ENCODE measurements at places on chromosomes 7 and 10. TPM values are rescaled to one million over a fixed set of nuclear protein-coding genes. Genes with fewer than 3 reads are reported as not detected.

SAP25 gene
- total RNA-seq: not detected

- DNase-seq: no peak
Measured at GRCh38 chr10:56296618-56297017, 64.4 kb downstream of the ZWINT start.

DNA sequence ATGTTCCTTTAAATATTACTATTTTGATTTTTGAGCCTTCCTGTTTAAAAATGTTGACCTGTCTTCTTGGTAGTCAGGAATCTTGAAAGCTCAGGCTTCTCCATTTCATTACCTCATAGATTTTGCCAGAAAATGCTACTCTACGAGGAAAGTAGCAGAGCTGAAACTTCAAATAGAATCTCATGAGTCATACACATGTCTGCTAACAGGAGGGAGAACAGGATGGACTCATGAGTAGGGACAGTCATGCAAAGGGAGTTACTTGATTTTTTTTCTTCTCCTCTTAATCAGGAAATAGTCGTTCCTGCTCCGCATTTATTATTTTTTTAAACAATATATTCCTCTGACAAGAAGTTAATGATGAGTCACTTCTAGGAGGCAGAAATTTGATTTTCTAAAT is 37.0 kb upstream of the MINDY3 start:
- no peak for DNase-seq

DNA sequence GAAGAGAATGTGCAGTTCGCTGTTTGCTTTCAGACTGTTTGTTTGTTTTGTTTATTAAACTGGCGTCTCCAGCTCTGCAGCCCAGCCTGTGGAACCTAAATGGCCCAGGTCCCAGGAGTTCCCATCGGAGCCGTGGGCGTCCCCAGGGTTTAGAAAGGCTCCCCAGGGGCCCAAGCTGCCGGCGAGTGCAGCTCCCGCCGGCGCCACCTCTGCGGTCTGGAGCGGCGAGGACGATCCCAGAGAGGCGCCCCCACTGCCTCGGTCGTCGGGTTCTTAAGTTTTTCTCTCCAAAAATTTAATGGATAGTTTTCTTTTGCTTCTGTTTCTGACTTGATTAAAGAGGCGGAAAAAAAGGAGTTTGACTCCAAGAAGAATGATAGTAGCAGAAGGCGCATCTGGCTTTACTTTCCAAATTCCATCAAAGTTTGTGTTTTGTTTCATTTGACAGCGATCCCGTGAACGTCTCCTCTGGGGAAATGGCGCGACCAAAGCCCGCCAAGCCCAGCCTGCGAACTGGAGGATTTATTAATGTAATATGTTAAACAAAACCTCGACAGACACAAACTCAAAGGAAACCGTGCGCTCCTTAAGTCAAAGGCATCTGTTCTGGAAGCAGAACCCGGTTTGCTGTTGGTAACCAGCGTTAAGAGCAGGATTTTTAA is 718 bp upstream of the FZD1 start:
- DNase-seq: peak; percentile 38

DNA sequence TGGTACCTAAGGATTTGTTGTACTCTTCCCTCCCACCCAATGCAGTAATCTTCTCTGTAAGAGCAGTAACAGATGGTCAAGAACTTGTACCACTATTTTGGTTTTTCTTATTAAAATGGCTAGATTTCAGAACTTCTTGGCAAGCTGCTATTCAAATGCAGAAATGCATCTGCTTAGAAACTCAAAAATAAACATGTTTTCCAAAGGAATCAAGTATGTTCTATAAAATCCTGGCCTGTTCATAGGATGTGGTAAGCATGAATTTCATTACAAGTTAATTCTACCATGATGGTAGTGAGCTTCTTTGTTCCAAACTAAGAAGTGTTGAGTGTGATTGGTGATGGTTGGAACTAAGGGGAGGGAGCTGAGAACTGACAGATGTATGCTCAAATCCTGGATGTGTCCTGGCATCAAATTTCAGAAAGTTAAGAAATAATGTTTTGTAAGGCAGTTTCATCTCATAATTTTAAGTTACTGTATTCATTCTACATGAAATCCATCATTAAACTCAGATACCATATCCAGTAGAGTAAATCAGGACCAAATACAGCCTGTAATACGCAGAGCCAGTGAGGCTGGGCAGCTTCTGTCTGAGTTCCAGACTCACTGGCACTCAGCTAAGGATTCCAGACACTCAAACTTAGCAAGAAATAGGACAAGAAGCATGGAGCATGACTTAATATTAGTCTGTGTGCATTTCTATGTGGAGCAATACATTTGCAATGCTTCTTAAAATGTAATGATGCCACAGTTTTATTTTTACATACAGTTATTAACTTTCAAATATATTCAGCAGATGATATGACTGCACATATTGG is 119.6 kb downstream of the TES start:
- DNase-seq: no peak

GRCh38 chr10:31819391-31819820 is 109.2 kb downstream of the ARHGAP12 start:
- DNase-seq: no peak

GRCh38 chr7:157402911-157403534 is 66.2 kb downstream of the DNAJB6 start:
- no peak for DNase-seq

GRCh38 chr7:145700488-145700887 is 416.1 kb upstream of the CNTNAP2 start:
- DNase-seq: no peak

DNA sequence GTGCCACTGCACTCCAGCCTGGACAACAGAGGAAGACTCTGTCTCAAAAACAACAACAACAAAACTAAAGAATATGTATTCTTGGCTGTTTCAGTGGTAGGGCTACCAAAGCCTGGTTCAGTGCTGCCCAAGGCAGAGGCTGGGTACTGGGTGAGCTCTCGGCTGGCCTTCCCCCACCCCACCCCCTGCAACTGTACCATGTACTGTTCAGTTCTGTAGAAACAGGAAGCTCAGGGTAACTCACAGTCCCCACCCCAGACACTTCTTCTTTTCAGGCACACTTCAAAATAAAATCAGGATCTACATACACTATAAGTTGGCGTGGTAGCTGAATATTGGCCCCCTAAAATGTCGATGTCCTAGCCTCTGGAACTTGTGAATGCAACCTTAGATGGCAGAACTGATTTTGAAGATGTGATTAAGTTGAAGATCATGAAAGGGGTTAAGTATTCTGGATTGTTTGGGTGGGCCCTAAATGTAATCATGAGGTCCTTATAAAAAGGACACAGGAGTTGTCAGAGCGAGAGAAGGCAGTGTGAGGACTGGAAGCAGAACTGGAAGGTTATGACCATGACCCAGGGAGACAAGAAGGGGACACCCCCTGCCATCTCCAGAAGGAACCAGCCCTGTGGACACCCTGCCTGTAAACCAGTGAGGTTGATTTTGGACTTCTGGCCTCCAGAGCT is 31.2 kb downstream of the TBXAS1 start:
- DNase-seq: peak; percentile 39

DNA sequence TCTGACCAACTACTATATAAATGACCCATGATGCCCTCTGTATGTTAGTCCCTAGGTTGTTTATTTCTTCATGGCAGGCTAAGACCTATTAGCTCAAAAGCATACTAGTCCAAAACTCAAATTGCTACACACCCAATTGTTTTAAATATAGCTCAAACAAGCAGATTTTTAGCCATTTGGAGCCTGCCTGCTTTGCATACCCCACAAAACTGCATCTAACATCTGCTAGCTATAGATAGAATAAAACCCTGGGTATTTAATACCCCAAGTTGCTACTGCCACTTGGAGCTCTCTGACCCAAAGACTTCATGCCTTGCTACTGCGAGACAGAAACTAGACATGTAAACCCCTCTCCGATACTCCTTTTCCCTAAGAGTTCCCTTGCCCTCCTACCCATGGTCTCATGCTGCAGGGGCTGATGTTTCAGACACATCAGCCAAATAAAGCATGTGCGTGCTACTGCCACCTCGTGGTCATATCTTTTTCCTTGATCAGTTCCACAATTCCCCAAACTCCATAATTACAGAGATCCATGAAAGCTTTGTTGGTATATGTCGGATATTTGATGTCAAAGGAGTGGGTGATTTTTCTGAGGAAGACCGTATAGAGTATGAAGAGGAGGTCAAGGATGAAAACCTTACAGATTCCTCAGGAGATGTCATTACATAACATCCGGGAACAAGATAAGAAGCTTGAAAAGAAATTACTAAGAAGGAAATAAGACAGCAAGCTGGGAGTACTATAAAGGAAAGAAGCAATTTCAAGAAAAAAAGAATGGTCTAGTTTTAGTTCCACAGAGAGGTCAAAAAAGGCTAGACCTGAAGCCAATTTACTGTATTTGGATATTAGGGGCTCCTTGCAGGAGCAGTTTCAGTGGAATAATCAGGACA is 386.6 kb downstream of the SH2D4B start:
- peak; percentile 41 for DNase-seq

- no peak for DNase-seq
Measured at GRCh38 chr7:77649716-77650349, 46.4 kb upstream of the RSBN1L start.

Data from transverse colon (tissue), 4 donors.